CD4-positive, alpha-beta T cell treated with Interleukin-2 at 100 ng/mL for 4 hours (primary cell): ENCODE measurements at places on chromosomes 5 and 9.

DNA sequence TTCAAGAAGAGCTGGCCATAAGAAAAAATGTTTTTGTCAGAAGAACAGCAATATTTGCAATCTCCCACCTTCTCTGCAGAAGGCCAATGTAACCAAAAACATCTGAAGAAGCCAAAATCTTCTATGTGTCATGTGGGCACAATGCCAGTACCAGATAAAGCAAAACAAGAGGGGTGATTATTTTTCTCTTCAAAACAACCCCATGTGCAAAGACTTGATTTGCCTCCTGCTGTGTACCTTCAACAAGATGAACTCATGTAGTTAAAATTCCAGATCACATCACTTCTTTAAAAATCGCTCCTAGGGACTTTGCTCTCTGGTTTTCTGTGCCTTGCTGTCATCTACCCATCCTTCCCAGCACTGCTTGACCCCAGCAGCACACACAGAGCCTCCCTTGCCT lies 134.0 kb upstream of the MAP3K1 start:
- DNase-seq: peak; percentile 60

GRCh38 chr5:157109744-157110143 lies 900 bp upstream of the HAVCR2 start:
- peak; percentile 50 for DNase-seq

DNA sequence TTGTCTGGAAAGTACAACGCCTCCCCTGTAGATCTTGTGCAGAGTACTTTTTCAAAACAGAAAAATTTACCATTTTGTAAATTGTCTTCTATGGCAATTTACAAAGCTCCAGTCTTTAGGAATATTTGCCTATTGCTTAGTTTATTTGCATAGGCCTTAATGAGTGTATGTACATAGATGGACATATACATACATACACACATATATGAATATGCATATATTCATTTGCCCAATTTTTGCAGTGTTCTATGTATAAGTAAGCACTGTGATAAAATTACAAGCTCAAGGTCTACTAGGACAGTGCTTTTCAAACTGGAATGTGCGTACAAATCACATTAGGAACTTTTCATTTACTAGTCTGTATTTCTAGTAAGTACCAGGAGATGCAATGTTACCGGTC lies 301.3 kb upstream of the SMARCA2 start:
- DNase-seq: no peak

DNA sequence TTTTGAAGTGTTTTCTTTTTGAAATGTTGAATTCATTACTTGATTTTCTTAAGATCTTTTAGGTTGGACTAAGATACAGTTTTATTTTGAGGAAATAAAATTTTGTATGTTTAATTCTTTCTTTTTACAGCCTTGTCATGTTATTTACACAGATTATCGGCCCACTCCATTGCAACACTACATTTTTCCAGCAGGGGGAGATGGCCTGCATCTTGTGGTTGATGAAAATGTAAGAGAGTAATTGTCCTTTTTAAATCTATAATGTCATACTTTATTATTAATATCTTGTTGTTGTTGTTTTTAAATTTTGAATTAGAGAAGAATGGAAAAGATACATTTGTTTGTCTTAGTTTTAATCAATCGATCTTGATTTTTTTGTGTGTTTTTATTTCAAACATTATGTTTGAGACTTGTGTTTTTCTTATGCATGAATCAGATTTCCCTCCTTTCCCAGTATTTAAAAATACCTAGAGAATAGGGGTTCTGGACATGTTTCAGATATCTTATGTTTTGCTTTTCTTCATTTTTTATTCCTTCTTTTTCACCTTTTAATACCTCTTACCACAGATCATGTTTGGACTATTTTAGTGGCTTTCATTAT lies 36.7 kb downstream of the MTREX start:
- DNase-seq: peak; percentile 76

GRCh38 chr5:141488591-141489561 lies at the start of gene PCDHGC5:
Gene PCDHGC5 (plus strand): TSS chr5:141489081. CDS start chr5:141489241, 160 bp downstream.
- DNase-seq: no peak
